ENCODE measurements at places on chromosomes 16 and 17.

- no peak for DNase-seq
These were observed 316.9 kb downstream of the HAPSTR1 start for GRCh38 chr16:9408297-9408878.

DNA sequence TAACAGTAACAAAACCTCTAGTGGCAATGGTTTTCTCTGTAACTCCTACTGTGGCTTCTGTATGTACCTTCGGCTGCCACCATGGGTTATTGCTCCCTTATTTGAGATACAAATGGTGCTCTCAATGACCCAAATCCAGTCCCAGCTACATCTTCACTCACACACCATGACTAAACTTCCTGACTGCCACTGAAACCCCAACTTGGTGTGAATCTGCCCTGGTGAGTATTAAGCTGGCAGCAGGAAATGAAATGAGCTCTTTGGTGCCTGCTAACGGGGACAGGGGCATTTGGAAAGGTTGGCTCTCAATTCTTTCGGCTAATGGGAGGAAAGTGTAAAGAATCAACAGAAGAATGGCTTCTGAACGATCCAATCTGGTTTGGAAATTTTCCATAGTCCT is 7.5 kb upstream of the SLC35B1 start:
- DNase-seq, result no peak

- DNase-seq, result no peak
These were observed 31.4 kb downstream of the ANKRD11 start for GRCh38 chr16:89458967-89459366.

DNA sequence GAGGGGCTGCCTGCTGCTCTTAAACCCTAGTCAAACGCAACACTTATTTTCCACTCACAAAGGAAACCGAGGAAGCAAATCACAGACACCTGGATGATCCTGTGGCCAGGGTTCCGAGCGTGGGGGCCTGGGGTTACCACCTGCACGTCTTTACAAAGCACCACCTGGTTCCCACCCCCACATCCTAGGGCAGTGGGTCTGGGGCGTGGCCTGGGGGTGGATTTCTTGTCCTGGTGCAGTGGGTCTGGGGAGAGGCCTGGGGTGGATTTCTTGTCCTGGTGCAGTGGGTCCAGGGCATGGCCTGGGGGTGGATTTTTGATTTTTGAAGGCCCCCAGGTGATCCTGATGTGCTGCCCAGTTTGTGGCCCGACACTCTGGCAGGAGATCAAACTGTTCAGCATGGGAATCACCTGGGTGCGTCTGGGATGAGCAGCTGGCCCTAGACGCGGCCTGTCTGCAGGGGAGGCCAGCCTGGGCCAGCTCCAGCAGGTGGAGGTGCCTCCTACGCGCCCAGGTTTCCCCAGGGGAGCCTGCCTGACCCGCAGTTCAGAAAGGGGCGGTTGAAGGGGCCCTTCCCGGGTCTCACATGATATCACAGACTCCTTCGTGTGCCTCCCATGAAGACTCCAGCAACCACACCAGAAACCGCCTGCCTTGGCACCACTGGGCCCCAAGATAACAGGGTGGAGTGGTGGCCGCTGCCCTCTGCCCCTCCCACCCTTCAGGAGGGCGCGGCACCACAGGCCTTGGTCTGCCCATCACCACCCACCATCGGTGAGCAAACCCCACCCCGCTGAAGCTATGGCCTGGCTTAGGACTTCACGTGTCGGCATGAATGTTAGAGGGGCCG is 6.3 kb downstream of the HAGH start:
- DNase-seq, result no peak

GRCh38 chr16:24571096-24571495 is 31.7 kb downstream of the RBBP6 start:
- no peak for DNase-seq

GRCh38 chr17:67959510-67959909 is 36.8 kb downstream of the C17orf58 start:
- DNase-seq, result no peak
